AG10803 (cell line): ENCODE measurements at places on chromosomes 11 and 22.

DNA sequence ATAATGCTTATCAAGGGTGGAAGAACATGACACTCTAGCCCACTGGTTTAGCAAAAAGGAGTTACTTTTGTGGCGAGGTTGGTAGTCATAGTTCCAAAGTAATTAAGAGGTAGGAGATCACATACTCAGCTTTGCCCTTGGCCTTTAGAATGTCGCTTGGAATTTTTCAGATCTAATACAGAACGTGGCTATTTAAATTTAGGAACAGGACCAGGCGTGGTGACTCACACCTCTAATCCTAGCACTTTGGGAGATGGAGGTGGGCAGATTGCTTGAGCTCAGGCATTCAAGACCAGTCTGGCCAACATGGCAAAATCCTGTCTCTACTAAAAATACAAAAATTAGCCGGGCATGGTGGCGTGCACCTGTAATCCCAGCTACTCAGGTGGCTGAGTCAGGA lies 26.1 kb upstream of the ZNRF3 start:
- DNase-seq, result no peak

DNA sequence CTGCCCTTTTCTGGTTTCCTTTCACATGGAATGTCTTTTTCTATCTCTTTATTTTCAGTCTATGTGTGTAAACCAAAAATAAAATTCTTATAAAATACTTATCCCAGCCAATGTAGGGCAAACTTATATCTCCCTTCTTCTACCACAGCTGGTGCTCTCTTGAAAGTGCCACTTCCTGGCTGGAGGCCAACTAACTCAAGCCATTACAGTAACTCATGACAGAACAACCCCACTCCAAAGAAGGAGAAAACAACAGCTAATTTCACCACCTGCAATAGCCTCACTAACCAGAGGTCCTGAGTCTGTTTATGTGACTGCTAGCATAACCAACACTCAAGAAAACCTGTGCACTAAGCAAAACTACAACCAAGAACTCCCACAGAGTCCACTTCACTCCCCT lies 74.9 kb upstream of the DBX1 start:
- DNase-seq, result no peak

- no peak for DNase-seq
Measured at GRCh38 chr11:5362017-5362625, 10.8 kb downstream of the OR51B6 start.

DNA sequence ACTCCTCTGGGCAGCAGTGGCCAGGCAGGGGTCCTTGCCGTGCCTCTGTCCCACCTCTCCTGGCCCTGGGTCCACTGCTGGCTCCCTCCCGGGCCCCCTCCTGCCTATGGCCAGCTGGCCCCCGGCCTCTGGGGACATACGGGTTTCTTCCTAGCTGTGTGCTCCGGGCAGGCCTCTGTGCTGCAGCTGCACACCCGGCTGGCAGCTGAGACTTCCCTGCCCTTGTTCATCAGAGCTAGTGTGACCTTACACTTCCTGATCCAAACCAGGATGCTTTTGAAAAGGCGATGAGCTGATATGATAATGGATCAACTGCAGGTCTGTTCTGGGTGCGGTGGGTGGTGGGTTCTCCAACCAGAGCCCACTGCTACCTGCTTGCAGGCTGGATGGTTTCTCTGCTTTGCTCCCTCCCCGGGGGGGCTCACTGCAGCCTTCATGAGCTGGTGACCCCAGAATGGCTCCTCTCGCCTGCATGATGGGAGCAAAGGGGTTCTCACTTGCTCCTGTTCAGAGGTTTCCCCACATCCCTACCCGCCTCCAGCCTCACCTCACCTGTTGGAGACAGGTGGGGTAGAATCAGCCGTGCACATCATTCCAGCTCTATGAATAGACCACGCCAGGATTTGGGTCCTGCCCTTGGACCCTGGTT lies 13.3 kb downstream of the B3GAT1 start:
- DNase-seq, result no peak

DNA sequence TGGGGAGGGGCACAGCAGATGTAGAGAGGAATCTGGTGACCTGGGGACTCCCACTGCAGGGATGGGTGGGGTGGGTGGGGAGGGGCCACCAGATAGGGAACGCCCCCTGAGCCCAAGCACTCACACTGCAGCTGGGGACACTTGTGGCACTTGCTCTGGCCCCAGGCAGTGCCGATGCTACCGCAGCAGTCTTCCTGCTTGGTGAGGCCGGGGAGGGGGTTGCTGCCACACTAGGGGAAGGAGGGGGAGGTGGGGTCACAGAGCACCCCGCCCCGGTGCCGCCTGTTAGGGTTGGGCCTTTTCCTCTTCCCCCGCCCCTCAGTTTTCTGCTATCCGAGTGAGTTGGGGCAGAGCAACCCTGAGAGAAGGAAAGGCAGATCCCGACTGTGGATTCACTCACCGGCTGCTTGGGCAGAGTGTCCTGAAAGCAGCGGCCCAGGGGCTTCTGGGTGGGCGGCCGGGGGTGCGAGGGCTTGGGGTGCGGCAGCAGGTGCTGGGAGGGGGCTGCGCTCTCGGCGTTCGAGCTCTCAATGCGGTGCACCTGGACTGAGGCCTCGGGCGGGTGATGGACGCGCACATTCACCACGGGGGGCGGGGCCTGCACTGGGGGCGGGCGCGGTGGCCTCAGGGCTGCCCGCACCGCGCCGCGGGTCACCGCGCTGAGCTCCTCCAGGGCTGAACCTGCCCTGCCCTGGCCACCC lies 4.7 kb downstream of the LTBP3 start:
- DNase-seq, result no peak

GRCh38 chr22:50063589-50064393 lies 5.7 kb upstream of the TTLL8 start:
- no peak for DNase-seq

GRCh38 chr11:1963864-1964263 lies 16.7 kb downstream of the MRPL23 start:
- DNase-seq, result no peak

GRCh38 chr22:39712081-39712480 lies 141.5 kb downstream of the CACNA1I start:
- DNase-seq, result no peak

- no peak for DNase-seq
Measured at GRCh38 chr11:71070490-71071453, 181.6 kb downstream of the SHANK2 start.

DNA sequence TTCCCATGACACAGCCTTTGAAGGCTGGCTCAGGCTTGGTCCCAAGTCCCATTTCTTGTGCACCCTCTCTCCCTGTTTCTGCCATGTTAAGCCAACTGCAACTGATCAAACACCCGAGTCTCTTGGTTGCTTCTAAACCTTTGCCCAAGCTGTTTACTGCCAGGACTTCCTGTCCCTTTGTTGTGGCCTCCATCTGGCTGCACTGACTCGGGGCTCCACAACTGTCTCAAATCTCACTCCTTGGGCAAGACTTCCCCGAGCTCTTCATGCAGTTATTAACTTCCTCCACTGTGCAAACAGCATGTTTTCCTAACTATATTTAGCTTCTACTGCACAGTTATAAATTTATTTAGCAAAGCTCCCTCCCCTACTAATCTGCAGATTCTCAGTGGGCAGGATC lies 4.3 kb downstream of the VPREB1 start:
- DNase-seq, result no peak

DNA sequence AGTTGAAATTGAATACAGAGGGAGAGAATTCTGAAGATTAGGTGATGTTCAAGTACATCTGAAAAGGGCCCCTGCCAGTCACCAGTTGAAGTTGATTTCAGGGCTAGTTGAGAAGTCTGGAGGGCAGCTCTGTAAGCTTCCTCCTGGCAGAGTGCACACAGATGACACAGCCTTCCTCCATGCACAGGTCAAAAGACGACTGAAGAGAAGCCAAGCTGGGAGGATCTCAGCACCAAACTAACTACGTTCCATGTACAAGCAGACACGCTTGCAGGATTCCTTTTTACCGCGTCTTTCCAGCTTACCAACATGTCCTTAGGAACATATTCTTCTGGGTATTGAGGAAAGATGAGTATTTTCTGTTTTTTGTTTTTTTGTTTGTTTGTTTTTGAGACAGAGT lies 7.9 kb downstream of the BARX2 start:
- DNase-seq, result no peak

- DNase-seq, result no peak
Measured at GRCh38 chr22:44019416-44019815, 4.7 kb upstream of the PARVB start.

DNA sequence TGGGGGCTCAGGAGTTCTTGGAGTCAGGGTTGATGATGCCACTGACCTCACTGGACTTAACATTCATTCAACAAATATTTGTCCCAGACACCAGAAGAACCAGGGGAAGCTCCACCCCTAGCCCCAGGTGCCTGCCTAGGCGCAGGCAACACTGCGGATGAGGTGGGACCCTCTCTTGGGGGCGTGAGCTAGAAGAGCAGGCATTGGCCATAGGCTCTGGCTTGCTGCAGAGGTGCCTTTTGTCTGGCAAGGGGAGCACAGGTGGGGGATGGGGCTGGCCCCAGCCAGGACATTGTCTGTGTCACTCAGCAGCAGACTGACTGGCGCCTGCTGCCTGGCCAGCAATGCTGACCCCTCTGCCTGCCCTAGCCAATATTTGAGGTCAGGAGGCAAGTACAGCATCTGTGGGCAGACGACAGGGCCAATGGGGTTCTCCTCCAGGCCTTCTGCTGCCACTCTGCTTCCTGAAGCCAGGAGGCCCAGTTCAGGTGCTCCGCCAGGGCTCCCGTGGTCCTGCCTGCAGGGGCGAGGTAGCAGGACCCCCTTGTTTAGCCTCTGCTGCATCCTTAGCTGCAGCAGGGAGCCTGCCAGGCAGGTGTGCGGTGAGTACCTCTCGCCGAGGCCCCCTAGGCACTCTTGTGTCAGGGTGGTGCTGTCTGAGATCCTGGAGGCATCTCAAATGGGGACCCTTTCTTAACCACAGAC lies 4.0 kb downstream of the LINC01488 start:
- no peak for DNase-seq

- DNase-seq, result no peak
Measured at GRCh38 chr11:62933750-62934495, 12.8 kb upstream of the CHRM1 start.

GRCh38 chr22:19110064-19110458 lies 12.2 kb downstream of the DGCR2 start:
- DNase-seq, result no peak

DNA sequence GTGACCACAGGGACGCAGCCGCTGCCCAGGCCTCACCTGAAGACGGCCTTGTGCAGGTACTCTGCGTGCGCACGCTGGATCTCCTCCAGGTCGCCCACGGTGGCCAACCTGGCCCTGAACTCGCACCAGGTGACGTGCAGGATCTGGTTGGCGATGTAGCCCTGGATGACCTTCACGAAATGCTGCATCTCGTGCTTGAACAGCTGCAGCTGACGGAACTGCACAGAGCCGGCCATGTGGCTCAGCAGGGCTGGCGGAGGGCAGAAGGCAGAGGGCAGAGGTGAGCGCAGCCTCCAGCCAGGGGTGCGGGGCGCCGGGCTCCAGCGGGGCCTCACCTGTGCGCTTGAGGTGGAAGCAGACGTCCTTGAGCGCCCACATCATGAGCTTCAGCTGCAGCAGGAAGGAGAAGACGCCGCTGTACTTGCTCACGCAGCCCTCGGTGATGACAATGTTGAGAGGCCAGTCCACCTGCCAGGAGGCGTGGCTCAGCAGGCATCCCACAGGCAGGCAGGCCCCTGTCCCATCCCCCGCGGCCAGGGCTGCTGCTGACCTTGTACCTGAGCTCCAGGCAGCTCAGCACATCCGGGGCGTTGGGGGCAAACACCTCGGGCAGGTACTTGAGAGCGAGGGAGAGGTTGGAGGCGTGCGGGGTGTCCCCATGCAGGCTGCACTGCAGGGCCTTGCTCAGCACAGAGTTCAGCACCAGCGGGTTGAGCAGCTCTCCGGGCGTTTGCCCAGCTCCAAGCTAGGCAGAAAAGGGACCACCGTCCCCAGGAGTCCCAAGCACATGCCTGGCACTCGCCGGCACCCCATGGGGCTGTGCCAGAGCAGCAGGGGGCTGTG lies 17.6 kb downstream of the SELENOO start:
- DNase-seq, result no peak

- no peak for DNase-seq
Measured at GRCh38 chr22:34639911-34640310, 426.0 kb upstream of the ISX start.

DNA sequence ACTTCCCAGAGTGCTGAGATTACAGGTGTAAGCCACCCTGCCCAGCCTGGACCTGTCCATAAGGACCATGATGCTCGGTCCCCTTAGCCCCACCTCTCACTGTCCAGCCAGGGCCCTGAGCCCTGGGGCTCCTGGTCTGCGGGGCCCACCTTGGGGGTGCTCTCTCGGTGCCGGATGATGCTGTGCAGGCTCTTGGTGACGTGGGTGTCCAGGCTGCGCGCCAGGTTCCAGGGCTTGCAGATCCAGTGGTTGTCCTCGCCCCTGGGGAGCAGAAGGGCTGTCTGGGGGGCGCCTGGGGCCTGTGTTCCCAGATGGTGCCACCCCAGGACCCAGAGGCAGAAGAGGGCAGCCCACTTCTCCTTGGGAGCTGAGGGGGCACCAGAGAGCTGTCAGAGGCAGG lies 13.4 kb downstream of the TTLL12 start:
- no peak for DNase-seq

- no peak for DNase-seq
Measured at GRCh38 chr22:19571207-19571795, 47.1 kb upstream of the CLDN5 start.

- no peak for DNase-seq
Measured at GRCh38 chr22:47102648-47103047, 340.2 kb downstream of the TBC1D22A start.

- no peak for DNase-seq
Measured at GRCh38 chr11:93831343-93832127, 18.9 kb downstream of the VSTM5 start.

GRCh38 chr11:5280582-5281102 lies 10.9 kb upstream of the HBE1 start:
- DNase-seq, result peak; percentile 98

GRCh38 chr22:34966980-34967565 lies 98.9 kb upstream of the ISX start:
- peak; percentile 56 for DNase-seq

DNA sequence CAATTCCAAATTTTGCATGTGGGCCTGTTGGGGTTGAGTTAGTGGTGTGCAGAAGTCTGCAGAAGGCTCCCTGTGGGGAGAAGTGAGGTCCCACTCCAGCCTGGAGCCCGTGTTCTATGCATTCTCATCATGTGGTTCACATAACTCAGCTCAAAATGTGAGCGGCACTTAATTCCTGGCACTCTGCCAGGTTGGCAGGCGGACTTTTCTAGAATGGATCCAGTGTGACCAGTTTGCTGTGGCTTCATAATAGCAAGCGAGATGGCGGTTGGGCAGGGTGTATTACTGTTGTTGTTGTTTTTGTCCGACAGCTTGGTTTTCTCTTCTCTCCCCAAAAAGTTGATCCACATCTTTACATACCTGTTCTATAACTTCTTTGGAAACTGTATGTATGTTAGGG lies 146.8 kb upstream of the TTC12 start:
- no peak for DNase-seq

DNA sequence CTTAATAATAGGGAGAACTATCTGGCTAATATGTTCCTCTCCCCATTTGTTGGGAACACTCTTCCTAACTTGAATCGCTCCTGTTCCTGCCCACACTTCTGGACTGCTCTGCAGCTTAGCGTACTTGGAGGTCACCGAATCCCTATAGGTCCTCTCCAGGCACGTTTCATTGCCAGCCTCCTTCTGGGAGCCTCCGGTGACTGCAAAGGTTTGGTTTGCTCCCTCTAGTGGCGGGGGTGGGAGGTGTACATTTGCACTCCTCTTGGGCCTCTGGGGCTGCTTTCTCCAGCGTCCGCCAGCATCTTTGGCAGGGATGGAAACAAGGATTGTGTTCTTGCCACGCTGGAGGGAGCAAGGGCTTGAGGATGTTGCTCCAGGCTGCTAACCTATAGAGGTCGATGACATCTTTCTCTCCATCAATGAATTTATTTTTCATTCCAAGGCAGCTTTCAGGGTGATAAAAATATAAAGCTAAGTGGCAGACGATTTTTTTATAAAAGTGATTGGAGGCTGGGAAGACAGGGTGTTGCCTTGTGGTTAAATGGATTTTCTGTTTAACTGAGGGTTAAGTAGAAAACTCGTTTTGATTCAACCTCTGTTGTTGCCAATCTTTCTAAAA lies 48.7 kb downstream of the TSPAN18 start:
- peak; percentile 47 for DNase-seq
